ENCODE measurements at places on chromosomes 6 and 20. TPM values are rescaled to one million over a fixed set of nuclear protein-coding genes. Genes with fewer than 3 reads are reported as not detected.

UBD gene
- not detected for total RNA-seq

APCDD1L gene
- 26.5 TPM for total RNA-seq

CST7 gene
- total RNA-seq, result not detected

TMC2 gene
- total RNA-seq, result not detected

SCRT2 gene
- total RNA-seq, result not detected

TREM2 gene
- total RNA-seq, result not detected

BIRC7 gene
- total RNA-seq, result not detected

PPP1R3G gene
- 1.3 TPM for total RNA-seq

ARMC12 gene
- not detected for total RNA-seq

LPIN3 gene
- total RNA-seq, result 4.0 TPM

CALHM5 gene
- 10.1 TPM for total RNA-seq

TUBB1 gene
- not detected for total RNA-seq

NKX2-2 gene
- not detected for total RNA-seq

Measured in smooth muscle cell of the coronary artery (primary cell).